COR-L47 (cell line): ENCODE measurements at places on chromosomes 3 and 15.

DNA sequence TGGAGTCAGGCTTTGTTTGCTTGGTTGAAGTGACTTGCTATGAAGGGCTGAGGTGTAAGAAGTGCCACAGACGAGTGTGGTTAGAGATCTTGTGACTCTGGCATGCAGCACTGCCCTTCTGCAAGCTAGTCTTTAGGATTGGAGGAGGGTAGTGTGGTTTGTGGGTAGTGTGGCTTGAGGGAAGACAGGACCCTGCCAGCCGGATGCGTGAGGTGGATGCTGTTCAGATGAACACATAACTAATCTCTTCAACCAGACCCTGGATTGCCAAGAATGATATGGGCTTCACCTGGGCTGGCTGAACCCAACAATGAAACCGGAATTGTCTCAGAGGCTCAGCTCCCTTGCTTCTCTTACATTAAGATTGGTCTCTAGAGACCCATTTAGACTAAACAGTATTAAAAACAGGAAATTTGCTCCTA, 32.7 kb downstream of the STARD9 start:
- DNase-seq, result no peak

DNA sequence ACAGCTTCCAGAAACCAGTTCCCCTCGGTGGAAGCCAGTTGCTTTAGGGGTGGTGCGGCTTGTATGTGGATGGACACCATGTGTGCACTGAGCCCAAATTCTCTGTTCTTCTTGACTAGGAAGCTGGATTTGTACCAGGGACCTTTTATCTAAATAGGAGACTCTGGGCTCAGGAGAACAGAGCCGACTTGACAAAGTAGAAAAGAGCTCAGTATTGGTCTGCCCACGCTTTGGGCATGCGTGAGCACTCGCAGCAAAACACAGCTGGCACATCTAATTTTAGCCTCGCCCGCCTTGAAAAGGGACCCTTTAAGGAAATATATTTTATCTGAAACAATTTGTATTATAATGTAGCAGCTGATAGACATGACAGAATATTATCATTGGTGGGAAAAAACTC, 1.1 kb upstream of the RBMS3 start:
- no peak for DNase-seq

DNA sequence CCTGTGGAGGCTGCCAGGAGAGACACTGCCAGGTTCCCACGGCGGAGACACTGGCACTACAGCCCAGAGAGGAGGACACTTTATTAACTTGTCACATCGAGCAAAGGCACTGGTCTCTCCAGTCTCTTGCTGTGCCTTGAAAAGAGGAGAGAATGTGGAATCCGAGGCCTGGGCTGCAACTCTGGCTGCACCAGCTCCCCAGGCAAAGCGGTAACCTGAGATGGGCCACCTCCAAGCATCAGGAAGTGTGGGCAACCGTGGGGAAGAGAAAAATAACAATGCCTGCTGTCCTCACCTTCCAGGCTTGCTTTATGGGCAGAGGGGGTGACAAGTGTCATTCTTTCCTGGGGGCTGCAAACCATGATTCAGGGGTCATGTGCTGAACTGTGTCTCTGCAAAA, 91.6 kb upstream of the RGMA start:
- no peak for DNase-seq

DNA sequence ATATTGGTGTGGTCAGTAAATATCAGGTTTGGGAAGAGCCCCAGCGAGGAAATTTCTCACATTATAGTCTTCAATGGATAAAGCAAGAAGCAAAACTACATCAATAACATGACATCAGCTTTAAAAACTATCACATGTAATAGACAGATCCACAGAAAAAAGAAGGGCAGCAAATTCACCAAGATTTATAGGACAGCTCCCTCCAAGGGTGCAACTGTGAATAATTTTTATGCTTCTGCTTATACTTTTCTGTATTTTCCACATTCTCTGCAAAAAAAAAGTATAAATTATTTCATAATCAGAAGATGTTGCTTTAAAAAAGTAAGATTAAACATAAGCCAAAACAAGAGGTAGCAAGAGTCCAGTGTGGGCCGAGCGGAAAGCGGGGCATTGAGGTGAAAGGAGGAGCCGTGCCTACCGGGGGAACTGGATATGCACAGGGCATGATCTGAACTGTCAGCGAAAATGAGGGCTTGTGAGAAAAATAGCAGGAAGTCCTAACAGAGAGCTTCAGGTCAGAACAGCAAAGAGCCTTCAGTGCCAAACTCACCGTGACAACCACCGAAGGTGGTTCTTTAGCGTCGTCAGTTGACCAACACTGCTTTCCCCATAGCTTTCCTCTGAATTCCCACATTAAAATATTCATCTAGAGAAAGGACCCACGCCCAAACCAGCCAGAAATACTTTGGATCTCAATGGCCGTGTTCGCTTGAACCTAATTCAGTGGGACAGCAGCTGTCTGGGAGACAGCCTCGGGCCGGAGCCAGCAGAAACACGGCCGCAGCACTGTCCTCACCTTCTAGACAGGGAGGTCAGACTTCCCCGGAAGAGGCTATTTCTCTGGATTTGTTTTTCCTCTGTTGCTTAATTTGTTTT, 59.8 kb downstream of the FAM174B start:
- no peak for DNase-seq

DNA sequence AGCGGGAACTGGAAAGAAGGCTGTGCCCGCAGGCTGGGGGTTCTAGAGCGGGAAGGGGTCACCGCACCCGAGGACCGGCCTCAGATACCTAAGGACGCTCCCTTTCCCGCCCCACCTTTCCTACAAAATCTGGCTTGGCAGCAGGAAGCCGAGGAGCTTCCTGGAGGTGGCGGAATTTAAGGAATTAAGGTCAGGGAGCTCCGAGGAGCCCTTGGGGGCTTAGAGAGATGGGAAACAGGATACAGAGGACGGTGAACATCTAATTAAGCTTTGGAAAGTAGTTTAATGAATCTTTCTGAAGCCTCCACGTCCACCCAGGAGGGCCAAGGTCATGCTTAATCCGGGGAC, 507 bp upstream of the AP3B2 start:
- DNase-seq, result no peak

DNA sequence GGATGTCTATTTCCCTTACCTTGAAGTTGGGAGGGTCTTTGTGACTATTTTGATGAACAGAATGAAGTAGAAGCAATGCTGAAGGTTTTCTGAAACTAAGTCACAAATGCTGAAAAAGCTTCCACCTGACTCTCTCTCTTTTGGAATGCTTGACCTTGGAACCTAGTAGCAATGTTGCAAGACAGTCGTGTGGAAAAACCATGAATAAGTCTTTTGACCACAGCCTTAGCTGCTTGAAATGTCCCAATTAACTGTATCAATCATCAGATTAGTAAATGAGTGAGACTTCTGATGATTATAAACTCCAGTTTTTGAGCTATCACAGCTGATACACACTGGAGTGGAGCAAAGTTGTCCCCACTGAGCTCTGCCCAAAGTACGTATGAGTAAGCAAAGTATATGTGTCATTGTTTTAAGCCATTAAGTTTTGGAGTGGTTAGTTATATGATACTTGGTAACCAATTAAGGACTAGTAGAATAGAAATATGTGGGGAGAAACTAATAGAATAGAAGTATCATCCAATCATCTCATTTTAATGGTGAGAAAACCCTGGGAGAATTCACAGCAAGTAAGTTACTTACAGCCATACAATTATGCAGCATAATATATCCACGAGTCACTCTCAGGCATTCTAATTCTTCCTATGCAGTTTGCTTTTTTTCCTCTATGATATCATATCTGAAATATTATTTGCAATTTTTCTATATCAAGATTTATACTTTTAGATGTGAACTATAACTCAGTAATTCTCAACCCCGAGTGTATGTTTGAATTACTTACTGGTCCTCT, 1010.6 kb downstream of the ROBO2 start:
- DNase-seq, result no peak

DNA sequence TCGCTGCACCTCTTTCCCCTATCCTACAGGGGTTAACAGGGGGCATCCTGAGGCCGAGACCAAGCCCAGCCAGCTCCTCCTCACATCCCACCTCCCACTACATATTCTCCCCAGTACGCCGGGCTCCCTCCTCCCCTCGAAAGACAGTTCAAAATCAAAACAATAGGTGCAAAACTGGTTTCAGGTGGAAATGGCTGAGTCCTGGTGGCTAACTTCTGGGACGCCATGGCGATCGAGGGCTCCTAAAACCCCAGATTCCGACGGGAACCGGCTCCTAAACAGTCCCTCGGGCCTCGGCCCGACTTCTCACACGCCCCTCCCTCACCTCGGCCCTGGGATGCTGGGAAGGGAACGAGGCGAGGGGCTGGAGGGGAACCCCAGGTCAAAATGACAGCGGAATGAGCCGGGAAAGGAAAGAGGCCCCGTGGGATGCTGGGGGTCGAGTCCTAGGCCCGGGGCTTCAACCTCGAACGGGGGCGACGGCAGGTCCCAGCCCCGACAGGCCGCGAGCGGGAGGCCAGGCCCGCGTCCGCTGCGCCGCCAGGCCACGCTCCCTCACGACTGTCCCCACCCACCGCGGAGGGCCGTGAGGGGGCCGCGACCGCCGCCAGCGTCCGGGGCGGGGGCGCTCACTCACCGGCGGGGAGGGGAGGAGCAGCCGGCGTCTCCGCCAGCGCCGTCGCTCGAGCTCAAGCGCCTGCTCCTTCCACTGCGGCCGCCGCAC, 492 bp downstream of the TMCC1 start:
- DNase-seq, result peak; percentile 84
